HepG2 (cell line): ENCODE measurements at places on chromosomes 4 and X. TPM values are rescaled to one million over a fixed set of nuclear protein-coding genes. Genes with fewer than 3 reads are reported as not detected.
A peak's percentile ranks its signal among the peaks of the same experiment; 100 is the strongest.

DNA sequence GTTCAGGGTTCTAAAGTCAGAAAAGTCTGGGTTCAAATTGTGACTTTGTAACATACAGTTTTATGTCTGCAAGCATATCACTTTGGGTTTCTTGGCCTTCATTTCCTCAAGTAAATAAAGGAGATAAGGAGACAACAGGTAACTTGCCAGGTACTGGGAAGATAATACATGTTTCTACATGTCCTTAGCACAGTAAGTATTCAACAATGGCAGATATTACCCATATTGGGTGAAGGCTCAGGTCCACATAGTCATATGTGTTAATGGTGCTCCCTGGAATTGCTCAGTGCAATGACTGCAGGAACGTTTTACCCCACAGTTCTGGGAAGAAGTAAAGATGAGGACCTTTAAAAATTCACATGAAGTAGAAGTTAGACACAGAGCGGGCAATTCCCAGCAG is 35.8 kb upstream of the GAB1 start:
- H3K4me3 ChIP-seq: no peak overlapping the region
- no peaks in the 10 kb centered on the region for H3K4me1 ChIP-seq

The SLC4A4 gene
- polyA plus RNA-seq: 0.01 TPM in 1 of 2 replicates, not detected in the other

GRCh38 chrX:24025741-24026403 is 1.1 kb downstream of the KLHL15 start:
- DNase-seq: no peak
- H3K27me3 ChIP-seq: no peaks in the 10 kb centered on the region
- H3K27ac ChIP-seq: peak overlapping the region; percentile 90
- H3K36me3 ChIP-seq: no peaks in the 10 kb centered on the region
- H3K4me1 ChIP-seq: peaks cover 8% of the 10 kb centered on the region; the same call in 1 of the 2 replicates

GRCh38 chr4:24105327-24106038 is 215.6 kb upstream of the PPARGC1A start:
- no peak overlapping the region for H3K4me3 ChIP-seq
- DNase-seq: no peak
- H3K4me1 ChIP-seq: no peaks in the 10 kb centered on the region

GRCh38 chr4:86818841-86819240 is 30.3 kb downstream of the SLC10A6 start:
- H3K36me3 ChIP-seq: no peaks in the 10 kb centered on the region
- DNase-seq: peak; percentile 28
- H3K27ac ChIP-seq: no peak overlapping the region
- no peak overlapping the region for H3K4me3 ChIP-seq
- peaks cover 7% of the 10 kb centered on the region; the same call in 1 of the 2 replicates for H3K4me1 ChIP-seq
- H3K27me3 ChIP-seq: no peaks in the 10 kb centered on the region

DNA sequence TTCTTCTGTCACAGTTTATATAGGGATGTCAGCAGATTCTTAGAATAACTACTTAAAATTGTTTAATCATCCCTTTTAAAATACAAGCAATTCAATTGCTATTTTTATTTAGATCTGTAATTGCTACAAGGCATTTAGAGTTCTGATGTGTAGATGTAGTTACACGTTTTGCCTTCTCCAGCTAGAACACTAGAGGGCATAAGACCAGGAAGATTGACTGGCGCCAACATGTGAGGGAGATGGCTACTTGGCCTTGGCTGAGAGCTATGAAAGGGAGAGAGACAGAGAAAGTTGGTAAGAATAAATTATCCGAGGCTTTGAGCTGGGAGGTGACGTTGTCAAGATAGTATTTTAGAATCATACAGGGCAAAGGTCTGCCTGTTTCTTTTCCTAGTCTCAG is 563.7 kb upstream of the PRKX start:
- no peaks in the 10 kb centered on the region for H3K4me1 ChIP-seq
- H3K36me3 ChIP-seq: no peaks in the 10 kb centered on the region
- H3K27ac ChIP-seq: no peak overlapping the region
- DNase-seq: no peak
- no peaks in the 10 kb centered on the region for H3K27me3 ChIP-seq
- no peak overlapping the region for H3K4me3 ChIP-seq

GRCh38 chrX:142233400-142233799 is 28.3 kb upstream of the MAGEC2 start:
- H3K27ac ChIP-seq: no peak overlapping the region
- no peaks in the 10 kb centered on the region for H3K4me1 ChIP-seq
- no peaks in the 10 kb centered on the region for H3K36me3 ChIP-seq
- H3K4me3 ChIP-seq: no peak overlapping the region
- H3K27me3 ChIP-seq: no peaks in the 10 kb centered on the region

GRCh38 chr4:85967872-85968271 is 392.0 kb downstream of the MAPK10 start:
- DNase-seq: no peak
- H3K27me3 ChIP-seq: no peaks in the 10 kb centered on the region
- no peaks in the 10 kb centered on the region for H3K4me1 ChIP-seq
- H3K27ac ChIP-seq: no peak overlapping the region

GRCh38 chrX:134875671-134876070 is 115.1 kb upstream of the SMIM10 start:
- H3K27me3 ChIP-seq: no peaks in the 10 kb centered on the region
- no peaks in the 10 kb centered on the region for H3K4me1 ChIP-seq
- H3K4me3 ChIP-seq: no peak overlapping the region
- DNase-seq: no peak
- no peaks in the 10 kb centered on the region for H3K36me3 ChIP-seq
- no peak overlapping the region for H3K27ac ChIP-seq

GRCh38 chr4:139511320-139511719 is 44.7 kb downstream of the SETD7 start:
- no peak overlapping the region for H3K4me3 ChIP-seq
- no peak for DNase-seq
- no peaks in the 10 kb centered on the region for H3K36me3 ChIP-seq
- H3K27ac ChIP-seq: no peak overlapping the region
- H3K27me3 ChIP-seq: no peaks in the 10 kb centered on the region
- H3K4me1 ChIP-seq: no peaks in the 10 kb centered on the region
